ENCODE measurements at places on chromosomes 4 and X. TPM values are rescaled to one million over a fixed set of nuclear protein-coding genes. Genes with fewer than 3 reads are reported as not detected.

DNA sequence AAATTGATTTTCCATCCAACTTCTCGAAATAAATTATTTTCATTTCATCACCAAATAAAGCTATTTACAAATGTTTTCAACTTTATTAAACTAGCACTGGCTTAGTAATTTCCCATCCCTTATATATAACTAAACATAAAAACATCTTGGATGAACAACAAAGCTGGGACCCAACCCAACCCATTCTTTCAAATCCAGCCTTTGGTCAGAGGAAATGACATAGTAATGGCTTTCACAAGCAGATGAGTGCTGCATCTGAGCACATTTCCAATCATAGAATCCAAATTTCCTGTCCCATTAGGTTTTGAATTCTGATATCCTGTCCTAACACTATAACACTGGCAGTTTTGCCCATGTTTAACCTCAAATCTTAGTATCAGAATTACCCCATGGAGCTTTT is 7.9 kb upstream of the EMCN start:
- DNase-seq, result no peak

- DNase-seq, result no peak
These were observed 2.2 kb downstream of the SLAIN2 start for GRCh38 chr4:48343551-48343950.

SPIN2A gene
- 0.50 TPM for total RNA-seq

- DNase-seq, result no peak
These were observed 10.1 kb upstream of the SAP30 start for GRCh38 chr4:173360587-173361221.

GRCh38 chr4:25095837-25096236 is 64.4 kb downstream of the SEPSECS start:
- DNase-seq, result no peak

XAGE2 gene
- total RNA-seq, result not detected

DNA sequence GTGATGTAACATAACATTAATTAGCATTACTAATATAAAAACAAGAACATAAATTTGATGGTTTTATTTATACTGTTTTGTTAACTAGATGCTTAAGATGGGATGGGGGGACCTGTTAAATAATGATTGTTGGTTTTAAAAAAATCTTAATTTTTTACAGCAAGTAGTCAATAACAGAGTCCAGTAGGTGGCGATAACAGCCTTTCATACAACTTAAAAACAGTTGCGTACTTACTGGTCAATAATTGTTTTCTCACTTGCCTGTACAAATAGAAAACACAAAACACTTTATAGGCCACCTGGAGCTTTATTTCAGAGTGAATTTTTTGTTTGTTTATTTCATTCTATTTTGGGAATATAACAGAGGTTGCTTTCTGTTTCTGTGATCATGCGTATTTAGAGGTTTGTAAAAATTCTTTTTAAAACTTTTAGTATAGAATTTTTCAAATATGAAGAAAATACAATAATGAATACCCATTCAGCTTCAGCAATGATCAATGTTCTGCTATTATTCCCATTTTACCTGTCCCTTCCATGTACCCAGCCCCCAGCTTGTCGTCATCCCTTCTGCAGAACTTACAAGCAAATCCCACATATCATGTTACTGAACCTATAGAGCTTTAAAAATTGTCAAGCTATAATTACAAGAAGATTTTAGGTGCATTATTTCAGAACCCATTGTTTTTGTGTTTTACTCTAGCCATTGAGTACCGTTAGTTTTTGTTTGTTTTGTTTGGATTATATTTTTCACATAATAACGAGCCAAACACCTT is 97.1 kb downstream of the MRPL1 start:
- DNase-seq, result no peak

- DNase-seq, result no peak
These were observed 76.5 kb downstream of the STIM2 start for GRCh38 chr4:26937139-26937538.

HSFX4 gene
- total RNA-seq, result not detected

GLOD5 gene
- total RNA-seq, result not detected

POLR2B gene
- 146 TPM for total RNA-seq

CT45A5 gene
- not detected for total RNA-seq

NUP62CL gene
- total RNA-seq, result 1.1 TPM

FMR1NB gene
- total RNA-seq, result not detected
